ENCODE measurements at places on chromosomes 13 and 19.

DNA sequence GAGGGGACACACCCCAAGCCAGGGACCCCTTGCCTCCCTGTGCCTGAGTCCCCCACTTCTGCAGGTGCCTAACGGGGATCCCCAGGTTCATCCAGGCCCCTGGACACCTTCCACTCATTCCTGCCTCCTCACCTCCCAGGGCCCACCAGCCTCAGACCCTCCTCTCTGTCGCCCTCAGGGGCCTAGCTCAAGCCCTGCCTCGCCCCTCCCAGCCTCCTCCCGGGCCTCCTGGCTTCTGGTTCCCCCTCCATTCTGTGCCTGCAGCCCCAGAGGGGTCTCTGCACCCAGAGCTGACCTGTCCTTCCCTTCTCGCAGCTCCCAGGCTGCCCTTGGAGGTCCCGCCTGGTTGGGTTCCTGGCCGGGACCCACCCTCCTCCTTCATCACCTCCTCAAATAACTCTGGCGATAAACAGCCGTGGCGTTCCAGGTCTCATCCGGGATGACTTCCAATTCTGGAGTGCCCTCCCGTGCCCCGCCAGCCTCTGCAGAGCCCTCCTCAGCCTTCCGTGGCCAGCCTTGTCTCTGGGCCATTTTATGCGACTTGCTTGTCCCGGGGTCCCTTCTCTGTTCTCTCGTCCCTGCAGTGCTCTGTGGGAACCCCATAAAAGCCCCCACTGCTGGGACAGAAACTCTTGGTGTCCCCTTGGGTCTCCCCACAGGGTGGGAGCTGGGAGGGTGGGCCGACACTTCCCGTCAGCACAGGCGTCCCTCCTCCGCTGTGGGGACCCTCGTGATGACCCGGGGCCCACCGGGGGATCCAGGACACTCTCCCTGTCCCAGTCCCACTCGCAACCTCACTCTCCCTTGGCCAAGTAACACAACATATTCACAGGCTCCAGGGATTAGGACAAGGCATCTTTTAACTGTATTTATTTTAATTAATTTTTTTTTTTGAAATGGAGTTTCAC lies 9.2 kb downstream of the JOSD2 start:
- no peak for DNase-seq

DNA sequence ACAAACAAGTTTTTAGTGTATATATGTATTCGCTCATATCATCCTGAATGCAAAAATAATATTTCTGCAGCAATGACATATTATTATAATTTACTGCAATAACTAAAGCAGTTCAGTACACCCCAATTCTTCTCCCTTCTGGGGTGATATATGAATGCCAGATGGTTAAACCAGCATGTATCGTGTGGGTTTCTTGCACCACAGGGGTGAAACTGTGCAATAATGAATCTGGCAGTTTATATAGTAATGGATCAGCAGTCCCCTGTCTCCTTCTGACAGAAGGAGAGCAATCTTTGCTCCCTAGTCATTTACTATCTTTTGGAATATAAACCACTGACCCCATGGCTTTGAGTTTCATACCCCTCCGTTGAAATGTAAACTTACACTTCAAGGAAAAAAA lies 228.6 kb upstream of the KLHL1 start:
- no peak for DNase-seq

- DNase-seq, result peak; percentile 51
These were observed 10.1 kb downstream of the GRIN2D start for GRCh38 chr19:48403606-48404005.

GRCh38 chr19:46755853-46756543 lies 9.7 kb upstream of the STRN4 start:
- DNase-seq, result no peak

DNA sequence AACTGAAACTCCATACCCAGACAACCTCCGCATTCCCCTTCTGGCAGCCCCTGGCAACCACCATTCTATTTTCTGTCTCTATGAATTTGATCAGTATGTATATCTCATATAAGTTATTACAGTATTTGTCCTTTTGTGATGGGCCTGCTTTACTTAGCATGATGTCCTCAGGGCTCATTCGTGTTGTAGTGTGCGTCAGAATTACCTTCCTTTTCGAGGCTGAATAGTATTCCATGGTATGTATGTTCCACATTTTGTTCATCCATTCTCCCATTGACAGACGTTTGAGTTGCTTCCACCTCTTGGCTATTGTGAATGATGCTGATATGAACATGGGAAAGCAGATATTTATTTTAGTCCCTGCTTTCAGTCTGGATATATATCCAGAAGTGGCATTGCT lies 5.0 kb downstream of the PLEKHF1 start:
- no peak for DNase-seq

DNA sequence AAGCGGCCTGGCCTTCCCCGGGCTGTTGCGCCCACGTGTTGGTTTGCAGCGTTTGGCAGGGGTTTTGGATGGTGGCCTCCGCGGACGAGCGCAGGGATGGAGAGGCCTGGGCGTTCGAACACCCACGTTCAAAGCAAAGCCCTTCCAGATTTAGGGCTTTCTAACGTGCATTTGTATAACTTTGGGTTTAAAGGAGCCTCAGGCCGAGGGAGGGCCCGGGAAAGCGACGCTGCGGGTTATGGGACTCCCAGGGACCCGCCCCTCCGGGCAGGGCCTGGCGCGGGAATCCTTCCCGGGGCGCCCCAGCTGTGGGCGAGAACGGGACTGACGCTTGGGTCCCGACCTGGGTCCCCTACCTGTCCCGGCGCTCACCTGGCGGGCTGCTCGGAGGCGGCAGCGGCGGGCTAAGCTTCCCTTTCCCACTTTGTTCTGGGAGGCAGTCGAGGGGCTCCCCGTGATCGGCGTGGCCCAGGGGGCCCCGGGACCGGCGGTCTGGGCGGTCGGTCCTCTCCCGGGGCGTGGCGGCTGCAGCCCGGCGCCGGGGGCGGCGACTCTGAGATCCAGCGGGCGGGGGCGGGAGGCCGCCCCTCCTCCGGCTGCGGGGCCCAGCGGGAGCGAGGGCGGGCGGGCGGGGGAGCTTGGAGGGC lies at the start of gene FBXO17:
Gene FBXO17 (minus strand): TSS at position 529 of the 647 bp plus-strand sequence. CDS start 25,423 bp downstream, outside the sequence.
- no peak for DNase-seq

DNA sequence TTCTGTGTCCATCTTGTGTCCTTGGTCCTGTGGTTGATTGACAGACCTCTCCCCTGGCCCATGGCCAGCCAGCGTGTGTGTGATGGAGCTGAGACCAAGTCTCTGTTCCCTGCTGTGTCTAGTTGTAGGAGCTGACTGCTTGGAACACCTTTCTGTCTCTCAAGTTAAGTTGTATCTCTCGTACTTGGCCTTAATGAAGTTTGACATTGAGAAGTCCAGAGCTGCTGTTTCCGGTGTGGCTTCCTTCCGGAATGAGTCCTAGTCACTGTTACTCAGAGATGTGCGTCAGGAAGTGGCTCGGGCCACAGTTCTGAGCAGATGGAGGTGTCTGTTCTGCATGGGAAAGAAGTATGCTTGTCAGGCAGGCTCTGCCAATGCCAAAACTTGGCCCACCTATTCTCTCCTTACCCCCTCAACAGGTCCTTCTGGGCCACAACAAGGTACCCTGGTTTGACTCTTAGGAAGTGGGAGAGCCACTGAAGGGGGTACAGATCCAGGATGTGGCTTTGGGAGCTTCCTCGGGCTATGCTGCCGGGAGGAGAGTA lies 54.3 kb downstream of the GATAD2A start:
- DNase-seq, result peak; percentile 78

All from activated T-cell treated with anti-CD3 and anti-CD28 coated beads, Interleukin-2, amount 50 U/mL, for 48 hours (primary cell).